ENCODE measurements at places on chromosomes 4 and X. TPM values are rescaled to one million over a fixed set of nuclear protein-coding genes. Genes with fewer than 3 reads are reported as not detected.

DNA sequence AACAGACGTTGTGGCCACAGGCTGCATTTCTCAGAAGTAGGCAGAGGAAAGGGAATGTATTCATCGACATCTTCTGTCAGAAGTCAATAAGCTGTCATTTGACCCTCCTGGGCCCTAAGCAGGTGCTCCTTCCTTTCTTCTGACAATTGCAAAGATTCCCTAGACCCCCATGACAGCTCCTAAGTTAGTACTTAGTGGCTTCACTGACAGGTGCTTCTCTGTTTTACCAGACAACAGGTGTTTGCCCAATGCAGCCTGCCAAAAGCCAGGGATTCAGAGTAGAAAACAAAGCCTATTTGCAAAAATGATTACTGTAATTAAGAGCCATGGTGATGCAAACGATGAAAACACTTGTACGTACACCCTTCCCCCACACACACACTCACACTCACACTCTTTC is 7.5 kb upstream of the FGF5 start:
- DNase-seq, result no peak

DNA sequence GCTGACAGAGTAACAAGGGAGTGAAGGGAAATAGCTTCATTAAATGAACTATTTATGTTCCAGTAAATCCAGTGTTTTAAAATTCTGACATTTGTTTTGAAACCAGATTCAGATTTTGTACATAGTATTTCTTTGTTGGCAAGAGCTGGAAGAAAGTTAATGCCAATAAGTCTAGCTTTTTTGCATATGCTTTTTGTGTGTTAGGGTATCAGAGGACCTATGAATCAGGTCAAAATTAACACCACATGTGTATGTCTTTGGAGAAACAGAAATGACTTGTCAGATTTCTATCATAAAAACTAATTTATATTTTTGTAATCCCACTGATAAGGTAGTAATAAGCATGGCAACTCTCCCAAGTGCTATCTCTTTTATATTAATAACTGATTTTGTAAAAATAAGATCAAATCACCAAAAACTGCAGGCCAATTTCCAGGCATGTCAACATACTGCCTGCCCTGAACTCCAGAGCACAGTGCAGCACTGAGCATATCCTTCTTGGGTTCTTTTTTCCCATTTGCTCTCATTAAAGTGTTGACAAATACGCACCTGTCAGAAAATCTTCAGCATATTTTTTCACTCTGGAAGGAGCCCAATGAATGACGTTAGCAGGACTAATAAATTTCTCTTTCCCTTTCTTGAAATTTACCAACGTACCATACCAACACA is 65.5 kb downstream of the SH3RF1 start:
- no peak for DNase-seq

SPOCK3 gene
- total RNA-seq, result not detected

- no peak for DNase-seq
These were observed 383.7 kb downstream of the PPP3CA start for GRCh38 chr4:100963627-100964026.

CYBB gene
- total RNA-seq, result not detected

MGAT4D gene
- total RNA-seq, result not detected

HSFX4 gene
- not detected for total RNA-seq

DNA sequence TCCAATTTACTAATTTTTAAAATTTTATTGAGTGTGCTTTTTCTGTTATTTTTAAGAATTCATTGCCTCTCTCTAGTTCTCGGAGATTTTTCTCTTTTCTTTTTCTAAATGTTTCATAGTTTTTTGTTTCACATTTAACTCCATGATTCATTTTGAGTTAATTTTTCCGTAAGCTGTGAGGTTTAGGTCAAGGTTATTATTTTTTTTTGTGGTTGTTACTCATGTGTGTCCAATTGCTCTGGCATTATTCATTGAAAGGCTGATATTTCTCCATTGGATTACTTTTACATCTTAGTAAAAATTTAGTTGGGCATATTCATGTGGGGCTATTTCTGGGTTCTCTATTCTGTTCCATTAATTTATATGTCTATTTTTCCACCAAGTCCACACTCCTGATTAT is 220.8 kb downstream of the MID1IP1 start:
- no peak for DNase-seq

GRCh38 chr4:73589261-73589847 is 30.9 kb downstream of the RASSF6 start:
- no peak for DNase-seq

DNA sequence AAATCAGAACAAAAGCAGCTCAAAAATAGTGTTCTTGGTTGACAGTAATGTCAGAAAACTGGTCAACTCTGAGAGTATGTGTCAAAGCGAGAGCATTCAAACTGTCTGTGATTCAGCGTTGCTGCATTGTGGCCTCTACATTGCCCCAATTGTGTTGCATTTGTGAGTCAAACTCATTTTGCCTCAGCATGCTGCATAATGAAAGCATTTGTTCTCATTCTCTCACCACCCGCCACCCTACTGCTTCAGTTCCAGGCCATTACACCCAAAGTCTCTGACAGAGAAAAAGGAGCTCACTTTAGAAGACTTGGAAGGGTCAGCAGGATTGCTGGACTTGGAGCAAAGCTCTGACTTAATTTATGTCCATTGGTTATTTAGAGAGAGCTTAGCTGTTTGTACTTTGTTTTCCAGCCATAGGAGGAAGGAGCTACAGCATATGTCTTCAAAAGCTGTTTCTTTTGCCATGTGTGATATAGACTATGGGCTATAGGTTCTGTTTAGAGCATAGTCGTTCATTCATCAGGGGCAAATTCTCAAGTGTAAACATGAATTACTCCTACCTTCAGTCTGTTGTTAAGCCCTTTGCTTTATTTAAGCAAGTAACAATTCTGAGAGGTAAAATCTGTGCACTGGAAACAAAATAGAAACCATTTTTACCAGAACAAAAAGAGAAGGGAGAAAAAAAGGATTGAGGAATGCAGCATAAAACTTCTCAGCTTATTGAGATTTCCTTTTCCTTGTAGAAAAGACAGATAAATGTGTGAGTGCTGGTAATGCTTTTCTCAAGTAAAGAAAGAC is 153.4 kb upstream of the ANK2 start:
- DNase-seq, result no peak

DNA sequence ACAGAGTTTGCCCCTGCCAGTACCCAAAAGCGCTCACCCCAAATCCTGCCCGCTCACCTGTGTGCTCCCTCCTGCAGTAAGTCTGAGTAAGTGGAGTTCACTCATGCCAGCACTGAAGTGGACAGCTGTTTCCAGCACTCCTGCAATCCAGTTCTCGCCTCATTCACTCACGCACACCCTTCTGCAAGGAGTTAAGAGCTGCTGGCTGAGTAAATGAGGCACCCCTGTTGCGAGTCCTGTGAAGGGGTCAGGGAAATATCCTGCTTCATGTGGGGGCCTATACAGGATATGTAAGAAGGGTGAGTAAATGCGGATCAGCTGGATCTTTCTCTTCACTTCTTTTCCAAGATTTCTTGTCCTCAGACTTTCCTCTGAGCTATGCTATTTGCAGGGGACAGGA is 23.5 kb downstream of the CXCL8 start:
- no peak for DNase-seq

- DNase-seq, result no peak
These were observed 183.5 kb upstream of the GPC4 start for GRCh38 chrX:133598601-133599335.

DNA sequence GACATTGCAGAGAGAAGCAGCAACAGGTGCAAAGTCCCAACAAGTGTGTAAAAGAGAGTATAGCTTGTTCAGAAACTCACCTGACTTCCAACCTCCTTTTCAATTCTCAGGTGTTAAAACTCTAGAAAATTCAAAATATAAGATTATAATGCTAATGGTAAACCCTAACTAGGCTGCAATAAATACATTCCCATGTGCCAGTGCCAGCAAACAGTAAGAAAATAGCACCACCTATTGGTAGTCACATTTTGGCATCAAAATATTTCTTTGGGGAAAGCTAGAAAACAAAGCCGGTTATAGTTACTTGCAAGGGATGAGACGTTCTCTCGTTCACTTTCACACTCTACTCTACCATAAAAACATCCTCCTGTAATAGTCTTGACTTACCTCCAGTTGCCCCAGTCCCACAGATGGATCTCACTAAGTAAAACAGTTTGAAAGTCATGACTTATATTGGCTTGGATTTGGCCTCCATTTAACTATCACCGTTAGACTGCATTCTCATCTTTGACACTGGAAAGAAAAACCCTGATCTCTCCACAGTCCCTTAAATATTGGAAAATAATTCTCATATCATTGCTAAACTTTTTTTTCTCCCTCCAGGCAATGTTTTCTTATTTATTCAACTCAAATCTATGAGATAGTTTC is 9.6 kb downstream of the BMP3 start:
- peak; percentile 31 for DNase-seq

DNA sequence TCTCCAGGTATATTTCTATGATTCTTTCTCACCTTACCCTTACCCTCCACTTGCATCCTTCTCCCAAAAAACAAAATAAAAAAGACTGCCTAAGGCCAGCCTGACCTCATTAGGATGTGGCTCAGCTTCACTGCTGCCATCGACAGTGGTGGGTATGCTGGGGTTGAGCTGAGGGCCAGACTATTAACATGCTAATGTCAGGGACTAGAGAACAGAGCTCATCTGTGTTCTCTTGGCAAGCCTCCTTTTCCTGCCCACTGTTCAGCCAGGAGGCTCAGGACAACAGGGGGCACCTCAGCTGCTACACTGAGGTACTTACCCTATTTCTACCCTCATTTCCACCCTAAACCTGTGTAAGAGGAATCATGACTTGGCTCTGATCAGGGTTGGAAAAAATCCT is 59.3 kb downstream of the MSN start:
- DNase-seq, result no peak

DNA sequence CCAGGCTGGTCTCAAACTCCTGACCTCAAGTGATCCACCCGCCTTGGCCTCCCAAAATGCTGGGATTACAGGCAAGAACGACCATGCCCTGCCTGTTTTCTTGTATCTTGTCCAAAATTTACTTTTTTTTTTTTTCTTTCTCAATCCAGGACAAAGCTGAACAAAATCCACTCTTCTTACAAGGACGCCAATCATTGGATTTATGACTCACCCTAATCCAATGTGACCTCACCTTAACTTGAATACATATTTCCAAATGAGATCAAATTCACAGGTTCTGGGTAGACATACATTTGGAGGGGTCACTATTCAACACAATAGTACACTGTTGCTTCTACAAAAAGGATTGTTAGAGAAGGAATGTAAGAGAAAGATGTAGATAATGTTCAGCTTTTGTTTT is 18.0 kb upstream of the TSR2 start:
- DNase-seq, result no peak

- DNase-seq, result no peak
These were observed 74.6 kb upstream of the MID1IP1 start for GRCh38 chrX:38726612-38727011.

BEX5 gene
- not detected for total RNA-seq

DNA sequence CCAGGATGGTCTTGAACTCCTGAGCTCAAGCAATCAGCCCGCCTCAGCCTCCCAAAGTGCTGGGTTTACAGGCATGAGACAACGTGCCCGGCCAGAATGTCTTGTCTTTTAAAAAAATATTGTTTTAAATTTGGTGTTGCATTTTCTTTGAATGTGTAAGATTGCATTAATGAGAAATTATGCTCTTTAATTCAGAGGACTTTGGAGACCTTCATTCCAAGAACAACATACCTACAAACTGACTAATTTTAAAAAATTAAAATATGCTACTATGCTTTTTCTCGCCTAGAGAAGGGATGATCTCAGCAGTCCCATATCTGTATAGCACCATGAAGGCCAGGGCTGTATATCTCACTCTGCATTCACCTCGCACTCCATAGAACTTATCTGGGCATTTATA is 204.3 kb upstream of the SLC7A11 start:
- no peak for DNase-seq

- no peak for DNase-seq
These were observed 23.9 kb downstream of the MOB1B start for GRCh38 chr4:70925899-70926635.

GRCh38 chr4:5152521-5152920 is 101.2 kb downstream of the STK32B start:
- DNase-seq, result no peak

H2BW2 gene
- total RNA-seq, result not detected

DNA sequence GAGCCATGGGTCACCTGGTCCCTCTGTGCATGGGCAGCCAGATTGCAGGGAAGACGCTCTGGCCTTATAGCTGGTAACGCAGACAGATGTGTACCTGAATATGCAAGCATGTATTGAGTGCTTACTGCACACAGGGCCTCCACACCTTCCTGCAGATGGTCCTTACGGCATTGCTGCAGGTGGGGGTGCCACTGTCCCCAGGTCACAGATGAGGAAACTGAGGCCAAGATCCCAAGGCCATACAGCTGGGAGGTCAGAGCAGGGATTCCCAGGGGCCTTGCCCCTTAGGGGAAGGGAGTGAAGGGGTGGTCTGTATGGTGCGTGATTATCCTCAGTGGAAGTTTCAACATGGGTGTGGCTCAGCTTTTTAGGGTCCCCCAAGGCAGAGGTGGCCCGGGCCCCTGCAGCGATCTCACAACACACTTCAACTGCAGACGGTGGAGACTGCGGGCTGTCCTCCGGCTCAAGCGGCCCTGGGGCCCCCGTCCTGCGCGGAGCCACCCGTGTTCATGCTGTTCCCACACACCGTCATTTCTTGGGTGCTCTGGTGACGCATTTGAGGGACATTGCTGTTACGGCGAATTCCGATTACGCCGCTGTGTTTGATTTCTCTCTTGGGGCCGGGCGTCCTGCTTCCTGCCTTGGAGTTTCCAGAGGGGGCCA is 8.1 kb downstream of the DOK7 start:
- no peak for DNase-seq

DNA sequence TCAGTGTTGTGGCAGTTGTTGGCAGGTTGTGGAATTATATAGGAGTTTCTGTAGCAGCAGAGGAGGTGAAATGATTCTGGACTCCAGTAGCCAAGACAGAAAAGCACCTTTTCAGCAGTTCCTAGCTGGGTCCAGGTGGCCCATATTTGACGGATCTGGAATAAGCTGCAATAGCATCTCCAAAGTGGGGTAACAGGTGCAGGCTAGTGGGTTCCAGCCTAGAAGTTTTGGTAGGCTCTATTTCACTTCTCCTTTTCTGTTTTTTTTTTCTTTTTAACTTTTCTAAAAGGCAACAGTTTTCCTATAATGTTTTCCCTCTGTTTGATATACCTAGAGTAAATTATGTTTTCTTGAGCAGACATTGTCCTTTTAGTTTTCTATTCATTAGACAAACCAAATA is 392.5 kb downstream of the C4orf33 start:
- no peak for DNase-seq

DNA sequence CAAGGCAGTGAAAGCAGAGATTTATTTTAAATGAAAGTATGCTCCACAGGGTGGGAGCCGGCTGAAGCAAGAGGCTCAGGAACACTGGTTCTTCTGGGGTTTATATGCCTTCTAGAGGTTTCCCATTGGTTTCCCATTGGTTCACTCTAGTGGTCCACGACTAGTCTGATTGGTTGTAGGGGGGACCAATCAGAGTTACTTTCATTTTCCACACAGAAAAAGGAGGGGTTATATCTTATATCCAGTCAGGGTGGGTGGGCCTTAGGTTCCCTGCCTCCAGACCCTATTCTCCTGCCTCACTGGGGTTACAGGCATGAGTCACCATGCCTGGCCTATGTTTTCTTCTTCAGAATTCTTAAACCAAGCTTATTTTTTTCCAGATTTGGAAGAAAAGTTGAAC is 101.6 kb downstream of the KLHL8 start:
- DNase-seq, result peak; percentile 42
